ENCODE measurements at places on chromosomes 11 and 22. TPM values are rescaled to one million over a fixed set of nuclear protein-coding genes. Genes with fewer than 3 reads are reported as not detected.

Gene C1QTNF5
- total RNA-seq: 11.9 TPM

Gene SCUBE1
- total RNA-seq: 2.4 TPM

Gene PATE1
- not detected for total RNA-seq

Gene OR8D4
- not detected for total RNA-seq

Gene OR5A1
- not detected for total RNA-seq

Gene MOV10L1
- 3.0 TPM for total RNA-seq

Gene MRTFA
- total RNA-seq: 65.2 TPM

Gene ESRRA
- total RNA-seq: 35.4 TPM

Gene SUSD2
- 8.9 TPM for total RNA-seq

Gene PNPLA3
- 2.1 TPM for total RNA-seq

Gene MMP12
- total RNA-seq: not detected

Gene PARVG
- total RNA-seq: not detected

Gene KCNK7
- total RNA-seq: 0.16 TPM

Gene OR8D1
- under 0.01 TPM for total RNA-seq

Gene PRSS23
- 16.6 TPM for total RNA-seq

Gene NLRP14
- under 0.01 TPM for total RNA-seq

Gene MYO7A
- total RNA-seq: not detected

Gene OR52A1
- total RNA-seq: not detected

Gene GVQW3
- total RNA-seq: 1.7 TPM

Gene OR51M1
- not detected for total RNA-seq

Gene BATF2
- total RNA-seq: 1.8 TPM

Gene LRRC56
- 2.6 TPM for total RNA-seq

Gene PTPN5
- total RNA-seq: not detected

Gene ADM
- 131 TPM for total RNA-seq

Gene MS4A7
- total RNA-seq: not detected

Gene BCO2
- 10.5 TPM for total RNA-seq

Gene FBXO3
- 24.0 TPM for total RNA-seq

Gene ADAMTS8
- total RNA-seq: 3.8 TPM

Gene SPECC1L
- total RNA-seq: 33.1 TPM

Gene OR5D16
- not detected for total RNA-seq

Gene DNAJB7
- total RNA-seq: not detected

Gene TBX10
- total RNA-seq: not detected

Gene GTSE1
- total RNA-seq: 5.9 TPM

Gene BACE1-AS
- total RNA-seq: 2.7 TPM

Gene KCNA4
- total RNA-seq: not detected

Gene SNX32
- total RNA-seq: 0.13 TPM

Gene C22orf15
- 0.52 TPM for total RNA-seq

Gene NECTIN1
- 9.7 TPM for total RNA-seq

Gene C22orf23
- total RNA-seq: 3.0 TPM

Gene MYBPC3
- total RNA-seq: not detected

Gene OR2AG1
- total RNA-seq: not detected

Gene MMP8
- under 0.01 TPM for total RNA-seq

Gene RNF214
- total RNA-seq: 10.8 TPM

Gene POU2AF1
- not detected for total RNA-seq

Data from epithelial cell of alveolus of lung (primary cell).